ENCODE measurements at places on chromosomes 7 and 10.

DNA sequence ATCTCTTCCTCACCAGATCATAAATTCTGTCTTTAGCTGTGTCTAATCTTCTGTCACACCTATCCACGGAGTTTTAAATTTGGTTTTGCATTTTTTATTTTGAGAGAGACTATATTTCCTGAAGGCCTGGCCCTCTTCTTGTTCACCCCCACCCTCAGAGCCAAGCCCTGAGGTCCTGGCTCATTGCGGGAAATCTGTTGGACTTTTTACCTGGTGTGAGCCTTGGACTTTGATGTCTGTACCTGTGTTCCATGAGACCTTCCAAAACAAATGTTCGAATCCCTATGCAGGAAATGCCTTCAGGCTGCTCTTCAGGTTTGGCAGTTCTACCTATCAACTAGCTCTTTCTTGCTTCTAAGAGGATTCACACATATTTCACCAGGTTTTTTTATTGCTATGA is 175.2 kb upstream of the GRB10 start:
- H3K27ac ChIP-seq: no peak overlapping the region
- no peaks in the 10 kb centered on the region for H3K27me3 ChIP-seq
- no peak for DNase-seq
- no peak overlapping the region for H3K4me3 ChIP-seq

DNA sequence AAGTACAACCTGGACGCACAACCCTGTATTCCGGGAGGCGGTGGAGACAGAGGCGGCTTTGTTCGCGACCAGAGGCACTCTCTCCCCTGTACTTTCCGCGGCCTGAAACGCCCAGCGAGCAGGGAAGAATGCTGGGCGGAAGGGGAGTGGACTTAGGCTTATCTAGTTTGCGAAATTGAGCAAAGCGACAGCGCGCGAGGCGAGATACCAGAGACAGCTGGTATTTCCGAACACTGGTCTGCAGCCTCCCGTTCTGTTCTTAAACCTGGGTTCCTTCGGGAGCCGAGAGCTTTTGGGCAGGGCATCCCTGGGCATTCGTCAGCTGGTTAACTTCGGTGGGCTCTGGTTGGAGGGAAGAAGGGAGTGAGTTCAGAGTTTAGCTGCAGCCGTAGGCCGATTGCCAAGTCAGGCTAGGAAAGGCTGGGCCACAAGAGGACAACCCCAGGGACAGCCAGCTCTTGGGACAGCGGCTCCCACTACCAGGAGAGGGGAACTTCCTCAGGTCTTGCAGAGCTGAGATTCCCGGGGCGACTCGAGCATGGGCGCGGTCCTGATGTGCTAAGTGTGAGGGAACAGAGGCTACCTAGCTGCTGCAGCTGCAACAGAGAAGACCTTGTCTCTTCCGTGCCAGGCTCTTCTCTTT is 3.9 kb downstream of the HMX3 start:
- H3K27ac ChIP-seq: no peak overlapping the region
- DNase-seq: peak; percentile 77
- no peaks in the 10 kb centered on the region for H3K36me3 ChIP-seq
- H3K4me1 ChIP-seq: peaks cover 4% of the 10 kb centered on the region
- no peak overlapping the region for H3K4me3 ChIP-seq

- H3K36me3 ChIP-seq: no peaks in the 10 kb centered on the region
- no peak overlapping the region for H3K27ac ChIP-seq
- no peak overlapping the region for H3K4me3 ChIP-seq
- H3K4me1 ChIP-seq: peaks cover 2% of the 10 kb centered on the region
- DNase-seq: peak; percentile 13
- peaks cover 7% of the 10 kb centered on the region for H3K27me3 ChIP-seq
Observed at GRCh38 chr10:43055991-43056567, 20.8 kb upstream of the RET start.

- no peaks in the 10 kb centered on the region for H3K27me3 ChIP-seq
- H3K4me3 ChIP-seq: no peak overlapping the region
- no peaks in the 10 kb centered on the region for H3K4me1 ChIP-seq
- H3K36me3 ChIP-seq: no peaks in the 10 kb centered on the region
- H3K27ac ChIP-seq: no peak overlapping the region
Observed at GRCh38 chr10:24790599-24790998, 66.9 kb upstream of the ARHGAP21 start.

DNA sequence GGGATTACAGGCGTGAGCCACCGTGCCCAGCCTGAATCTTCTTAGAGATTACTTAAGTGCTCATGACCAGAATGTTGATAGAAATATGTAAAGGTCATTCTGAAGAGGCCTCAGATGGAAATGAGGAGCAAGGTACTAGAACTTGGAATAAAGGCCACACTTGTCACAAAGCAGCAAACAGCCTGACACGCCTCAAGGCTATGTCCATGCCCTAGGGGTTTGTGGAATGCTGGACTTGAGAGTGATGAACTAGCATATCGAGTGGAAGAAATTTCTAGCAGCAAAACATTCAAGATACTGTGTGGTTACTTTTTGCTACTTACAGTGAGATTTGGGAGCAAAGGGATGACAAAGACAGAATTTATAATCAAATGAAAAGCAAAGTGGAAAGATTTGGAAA is 39.0 kb downstream of the ZNF438 start:
- no peaks in the 10 kb centered on the region for H3K27me3 ChIP-seq
- peak overlapping the region; percentile 20 for H3K27ac ChIP-seq
- peaks cover 3% of the 10 kb centered on the region for H3K4me1 ChIP-seq
- no peak overlapping the region for H3K4me3 ChIP-seq
- DNase-seq: no peak
- H3K36me3 ChIP-seq: no peaks in the 10 kb centered on the region

GRCh38 chr7:125391921-125392320 is 462.3 kb upstream of the POT1 start:
- H3K27me3 ChIP-seq: no peaks in the 10 kb centered on the region
- DNase-seq: no peak
- H3K36me3 ChIP-seq: no peaks in the 10 kb centered on the region
- no peak overlapping the region for H3K27ac ChIP-seq

- H3K4me1 ChIP-seq: no peaks in the 10 kb centered on the region
- H3K27me3 ChIP-seq: no peaks in the 10 kb centered on the region
- peak overlapping the region; percentile 83 for H3K27ac ChIP-seq
- peak overlapping the region; percentile 59 for H3K4me3 ChIP-seq
- H3K36me3 ChIP-seq: no peaks in the 10 kb centered on the region
Observed at GRCh38 chr7:25951414-25952260, 200.4 kb upstream of the NFE2L3 start.

DNA sequence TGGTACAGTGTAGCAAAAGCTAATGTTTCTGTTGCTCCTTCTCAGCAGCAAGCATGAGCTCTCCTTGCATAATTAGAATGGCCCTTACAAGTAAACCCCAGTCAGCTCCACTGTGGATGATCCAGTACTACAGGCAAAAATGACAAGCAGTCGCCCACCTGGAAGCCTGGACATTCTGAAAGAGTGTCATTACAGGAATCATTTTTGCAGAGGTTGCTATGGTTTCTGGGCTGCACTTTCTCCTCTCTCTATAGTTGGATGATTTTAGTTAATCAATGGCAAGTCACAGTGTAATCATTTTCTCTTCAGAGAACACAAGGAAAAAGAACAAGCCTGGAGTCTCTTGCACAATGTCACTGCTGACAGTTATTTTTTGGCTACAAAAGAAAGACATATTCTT is 102.9 kb upstream of the MYO3A start:
- no peaks in the 10 kb centered on the region for H3K36me3 ChIP-seq
- H3K27ac ChIP-seq: no peak overlapping the region
- no peak for DNase-seq

DNA sequence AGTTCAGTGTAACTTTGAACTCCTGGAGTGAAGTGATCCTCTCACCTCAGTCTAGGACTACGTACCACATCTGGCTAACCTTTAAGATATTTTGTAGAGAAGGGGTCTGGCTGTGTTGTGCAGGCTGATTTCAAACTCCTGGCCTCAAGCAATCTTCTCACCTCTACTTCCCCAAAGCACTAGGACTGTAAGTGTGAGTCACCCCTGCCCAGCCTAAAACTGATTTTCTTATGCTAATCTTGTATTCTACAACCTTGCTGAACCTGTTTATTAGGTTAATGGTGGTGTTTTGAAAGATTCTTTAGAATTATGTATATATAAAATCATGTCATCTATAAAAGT is 58.0 kb downstream of the LCOR start:
- no peaks in the 10 kb centered on the region for H3K4me1 ChIP-seq
- H3K4me3 ChIP-seq: no peak overlapping the region
- no peak overlapping the region for H3K27ac ChIP-seq
- no peak for DNase-seq

GRCh38 chr10:101650863-101651262 is 44.1 kb downstream of the FBXW4 start:
- no peak overlapping the region for H3K4me3 ChIP-seq
- H3K27ac ChIP-seq: no peak overlapping the region
- no peaks in the 10 kb centered on the region for H3K4me1 ChIP-seq
- H3K36me3 ChIP-seq: peaks cover 18% of the 10 kb centered on the region
- no peaks in the 10 kb centered on the region for H3K27me3 ChIP-seq
- no peak for DNase-seq

DNA sequence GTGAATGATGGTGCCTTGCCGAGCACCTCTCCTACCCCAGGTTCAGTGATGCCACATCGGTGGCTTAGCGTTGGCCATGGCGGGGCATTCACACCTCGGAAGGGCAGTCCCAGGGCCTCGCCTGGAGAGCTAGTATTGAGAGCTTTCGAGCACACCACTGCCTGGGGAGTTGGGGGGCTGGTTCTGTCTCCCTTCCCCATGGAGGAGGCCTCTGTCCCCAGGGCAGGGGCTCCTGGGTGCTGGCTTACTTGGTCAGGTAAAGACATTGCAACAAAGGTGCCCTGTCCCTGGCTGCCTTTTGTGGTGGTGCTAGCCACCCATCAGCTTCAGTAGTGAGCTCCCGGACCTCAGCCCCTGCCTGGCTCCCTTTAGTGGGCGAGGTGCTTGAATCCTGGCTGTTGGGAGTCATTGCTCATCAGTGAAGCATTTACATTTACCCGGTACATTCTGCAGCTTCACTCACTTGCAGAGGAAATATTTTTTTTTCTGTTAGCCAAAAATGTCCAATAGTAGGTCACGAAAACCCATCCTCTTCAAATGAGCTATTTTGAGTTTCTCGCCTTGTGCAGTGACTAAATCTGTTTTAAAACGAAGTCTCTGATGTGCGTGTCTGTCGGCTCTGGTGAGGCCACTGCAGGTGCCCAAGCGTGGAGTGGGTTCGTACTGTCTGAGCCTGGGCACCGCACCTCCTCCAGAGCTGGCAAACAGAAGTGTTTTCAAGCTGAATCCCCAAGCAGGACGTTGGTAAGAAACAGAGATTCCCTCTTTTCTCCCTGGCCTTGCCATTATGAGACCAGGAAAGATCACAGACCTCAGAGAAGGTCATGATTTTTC is 95.5 kb downstream of the INPP5A start:
- H3K27ac ChIP-seq: peak overlapping the region; percentile 41
- H3K4me1 ChIP-seq: peaks cover 30% of the 10 kb centered on the region
- DNase-seq: no peak
- H3K4me3 ChIP-seq: no peak overlapping the region
- H3K36me3 ChIP-seq: no peaks in the 10 kb centered on the region
- no peaks in the 10 kb centered on the region for H3K27me3 ChIP-seq

GRCh38 chr7:101589052-101589451 is 40.0 kb downstream of the MYL10 start:
- H3K27ac ChIP-seq: no peak overlapping the region
- no peak overlapping the region for H3K4me3 ChIP-seq
- no peak for DNase-seq
- no peaks in the 10 kb centered on the region for H3K4me1 ChIP-seq
- H3K27me3 ChIP-seq: no peaks in the 10 kb centered on the region
- no peaks in the 10 kb centered on the region for H3K36me3 ChIP-seq

DNA sequence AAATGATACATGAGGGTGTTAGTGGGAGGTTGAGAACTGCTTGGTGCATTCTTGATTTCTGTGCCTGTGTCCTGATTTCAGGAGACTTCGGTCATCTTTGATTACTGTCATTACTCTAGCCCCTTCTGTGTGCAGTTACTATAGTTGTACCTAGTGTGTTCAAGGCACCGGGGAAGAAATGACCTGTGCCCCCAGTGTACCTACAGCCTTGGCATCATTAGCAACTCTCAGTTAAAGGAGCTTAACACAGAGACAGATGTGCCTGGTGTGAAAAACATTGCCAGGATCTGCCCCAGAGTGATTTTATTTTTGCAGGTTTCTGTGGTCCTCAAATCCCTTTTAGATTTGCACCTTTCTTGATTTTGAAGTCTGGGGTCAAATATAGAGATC is 62.2 kb downstream of the ARID5B start:
- peaks cover 5% of the 10 kb centered on the region for H3K4me1 ChIP-seq
- DNase-seq: no peak
- H3K36me3 ChIP-seq: no peaks in the 10 kb centered on the region

DNA sequence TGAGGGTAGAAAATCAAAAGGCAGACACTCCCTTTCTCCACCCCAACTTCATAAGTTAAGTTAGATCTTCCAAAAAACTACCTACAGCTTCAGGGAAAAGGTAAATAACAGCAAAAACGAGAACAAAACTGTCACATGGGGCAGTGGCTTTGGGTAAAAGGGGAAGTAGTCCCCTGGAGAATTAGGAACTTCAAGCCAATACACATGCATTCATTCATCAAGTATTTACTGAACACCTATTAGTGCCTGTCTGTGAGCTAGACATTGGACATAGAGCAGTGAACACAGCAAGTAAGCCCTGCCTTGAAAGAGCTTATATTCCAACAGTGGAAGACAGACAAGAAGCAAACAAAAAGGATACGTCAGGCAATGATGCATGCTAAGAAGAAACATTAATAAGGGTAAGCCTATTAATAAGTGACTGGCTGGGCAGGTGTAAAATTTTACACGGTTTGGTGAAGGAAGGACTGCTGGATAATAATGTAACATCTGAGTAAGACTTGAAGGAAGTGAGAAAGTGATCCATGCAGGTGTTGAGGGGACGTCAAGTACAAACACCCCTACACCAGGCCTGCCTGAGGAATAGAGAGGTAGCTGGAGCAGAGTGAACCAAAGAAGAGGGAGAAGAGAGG is 69.6 kb upstream of the RAPGEF5 start:
- H3K36me3 ChIP-seq: no peaks in the 10 kb centered on the region
- no peak for DNase-seq
- no peaks in the 10 kb centered on the region for H3K4me1 ChIP-seq
- no peak overlapping the region for H3K4me3 ChIP-seq
- no peaks in the 10 kb centered on the region for H3K27me3 ChIP-seq

DNA sequence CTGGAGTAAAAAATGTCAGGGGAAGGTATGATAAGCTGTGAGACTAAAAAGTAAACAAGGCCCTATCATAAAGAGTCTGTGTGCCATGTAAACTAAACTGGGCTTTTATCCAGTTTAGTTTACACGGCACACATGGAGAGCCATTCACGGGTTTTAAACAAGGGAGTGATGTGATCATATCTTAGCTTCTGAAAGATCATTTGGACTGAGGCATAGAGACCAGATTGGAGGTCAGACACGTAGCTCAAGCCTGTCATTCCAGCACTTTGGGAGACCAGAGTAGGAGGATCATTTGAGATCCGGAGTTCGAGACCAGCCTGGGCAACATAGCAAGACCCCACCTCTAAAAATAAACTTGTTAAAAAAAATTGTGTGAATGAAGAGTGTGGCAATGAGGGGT is 50.1 kb downstream of the SKIDA1 start:
- H3K4me3 ChIP-seq: no peak overlapping the region
- DNase-seq: no peak
- H3K36me3 ChIP-seq: no peaks in the 10 kb centered on the region
- H3K4me1 ChIP-seq: no peaks in the 10 kb centered on the region

Measured in lung (tissue), 17 donors.